ENCODE measurements at places on chromosomes 2 and 18.

DNA sequence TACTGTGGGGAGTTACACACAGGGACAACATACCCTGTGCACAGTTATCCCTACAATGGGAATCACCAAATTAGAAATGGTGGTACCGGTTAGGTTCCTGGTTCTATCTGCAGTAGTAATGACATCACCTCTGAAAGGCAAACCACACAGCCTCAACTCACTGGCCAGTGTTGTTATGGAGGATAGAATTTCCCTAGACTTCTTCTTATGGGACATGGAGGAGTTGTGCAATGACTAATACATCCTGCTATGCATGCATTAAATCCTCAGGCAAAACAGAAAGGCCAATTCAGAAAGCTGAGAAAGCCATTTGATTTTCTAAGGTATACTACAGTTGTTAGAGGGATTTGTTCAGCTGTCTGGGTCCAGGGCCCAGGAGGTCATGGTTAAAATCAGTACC, 439.3 kb downstream of the TMX3 start:
- DNase-seq, result no peak

- no peak for DNase-seq
Measured at GRCh38 chr2:201542291-201542690, 90.8 kb downstream of the STRADB start.

GRCh38 chr18:22311301-22311700, 106.4 kb downstream of the CTAGE1 start:
- no peak for DNase-seq

GRCh38 chr2:15912203-15912602, 28.1 kb upstream of the MYCN start:
- DNase-seq, result no peak

DNA sequence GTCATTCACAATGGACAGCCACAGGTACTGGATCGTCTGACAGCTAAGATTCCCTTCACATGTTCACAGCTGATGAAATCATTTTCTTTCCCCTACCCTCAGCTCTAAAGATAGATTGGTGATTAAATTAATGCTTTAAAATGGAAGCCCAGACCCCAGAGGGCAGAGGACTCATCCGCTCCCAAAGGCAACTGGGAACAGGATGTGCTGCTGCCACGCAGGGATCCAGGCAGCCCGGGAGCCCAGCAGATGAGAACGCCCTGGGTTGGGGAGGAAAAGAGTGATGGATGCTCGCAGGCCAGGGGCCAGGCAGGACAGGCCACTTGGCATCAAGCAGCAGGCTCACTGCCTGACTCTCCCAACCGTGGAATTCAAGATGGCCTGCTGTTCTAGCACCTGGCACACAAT, 41.3 kb downstream of the HDHD2 start:
- no peak for DNase-seq

- DNase-seq, result no peak
Measured at GRCh38 chr2:221255862-221256261, 316.2 kb downstream of the EPHA4 start.

GRCh38 chr2:109647636-109648035, 33.5 kb downstream of the SOWAHC start:
- DNase-seq, result no peak

GRCh38 chr18:41199212-41199611, 755.8 kb upstream of the PIK3C3 start:
- DNase-seq, result no peak

DNA sequence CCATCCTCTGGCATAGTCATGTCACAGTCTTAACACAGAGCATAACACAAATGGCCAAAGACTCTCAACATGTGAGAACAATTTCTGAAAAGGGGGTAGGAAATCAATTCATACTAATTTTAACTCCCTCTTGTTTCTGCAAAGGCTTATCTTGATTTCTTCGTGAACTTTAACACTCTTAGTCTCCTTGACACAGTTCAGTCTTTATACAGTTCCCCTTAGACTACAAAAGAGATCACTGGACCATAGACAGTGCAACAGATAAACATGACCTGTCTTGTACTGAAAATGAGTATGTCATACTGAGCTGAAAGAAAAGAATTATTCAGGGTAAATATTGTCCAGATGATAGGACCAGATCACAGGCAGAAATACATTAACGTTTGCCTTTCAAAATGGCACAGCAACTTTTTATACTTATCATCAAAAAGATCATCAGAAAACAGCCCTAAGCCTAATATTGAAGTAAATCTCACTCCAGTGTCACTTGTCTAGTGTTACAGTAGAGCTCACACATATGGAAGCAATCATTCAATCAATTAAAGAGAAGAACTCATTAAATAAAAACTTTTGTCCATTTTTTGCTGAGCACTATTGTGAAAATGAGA, 56.4 kb upstream of the VRK2 start:
- DNase-seq, result no peak

- peak; percentile 23 for DNase-seq
Measured at GRCh38 chr2:73886357-73886756, 6.5 kb upstream of the ACTG2 start.

DNA sequence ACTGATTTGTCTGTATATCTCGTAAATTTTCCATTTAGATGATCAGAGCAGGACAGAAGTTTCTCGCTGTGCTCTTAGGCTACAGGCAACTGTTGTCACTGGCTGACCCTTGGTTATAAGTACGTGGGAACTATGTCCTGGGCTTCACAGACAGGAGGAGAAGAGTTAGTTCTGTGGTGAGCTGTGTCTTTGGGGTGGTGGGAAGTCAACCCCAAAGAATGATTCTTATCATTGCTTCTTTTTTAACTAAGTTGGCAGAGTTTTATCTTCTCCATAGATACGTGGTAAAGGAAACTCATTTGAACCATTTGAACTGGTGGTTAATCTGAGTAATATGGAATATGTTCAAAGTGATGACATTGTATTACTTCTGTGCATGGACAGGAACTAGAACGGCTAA, 230.6 kb upstream of the EPAS1 start:
- DNase-seq, result no peak

DNA sequence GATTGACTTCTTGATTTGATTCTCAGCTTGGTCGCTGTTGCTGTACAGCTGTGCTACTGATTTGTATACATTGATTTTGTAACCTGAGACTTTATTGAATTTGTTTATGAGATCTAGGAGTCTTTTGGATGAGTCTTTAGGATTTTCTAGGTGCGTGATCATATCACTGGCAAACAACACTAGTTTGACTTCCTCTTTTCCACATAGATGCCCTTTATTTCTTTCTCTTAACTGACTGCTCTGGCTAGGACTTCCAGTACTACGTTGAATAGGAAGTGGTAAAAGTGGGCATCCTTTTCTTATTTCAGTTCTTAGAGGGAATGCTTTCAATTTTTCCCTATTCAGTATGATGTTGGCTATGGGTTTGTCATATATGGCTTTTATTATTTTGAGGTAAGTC, 101.3 kb downstream of the OSBPL1A start:
- DNase-seq, result no peak

DNA sequence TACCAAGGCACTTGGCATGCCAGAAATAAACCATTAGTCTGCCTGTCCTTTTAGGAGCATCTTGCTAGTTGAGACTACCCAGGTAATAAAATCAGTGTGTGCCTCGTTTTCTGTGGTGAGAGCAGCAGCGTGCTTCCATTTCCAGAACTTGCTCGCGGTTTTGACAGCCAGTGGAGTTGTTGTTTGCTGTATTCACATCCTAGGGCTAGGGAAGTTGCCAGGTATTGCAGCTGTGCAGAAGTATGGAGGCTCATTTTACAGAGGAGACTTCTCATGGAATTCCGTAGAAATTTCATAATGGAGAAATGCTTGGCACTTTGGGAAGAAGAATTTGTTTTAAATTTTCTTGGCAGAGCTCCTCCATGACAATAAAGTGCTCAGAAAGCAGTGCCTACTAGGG, 1355.1 kb upstream of the ZEB2 start:
- no peak for DNase-seq

- no peak for DNase-seq
Measured at GRCh38 chr18:30044496-30044895, 998.0 kb downstream of the DSC3 start.

- no peak for DNase-seq
Measured at GRCh38 chr2:141027221-141027620, 1103.6 kb downstream of the LRP1B start.

DNA sequence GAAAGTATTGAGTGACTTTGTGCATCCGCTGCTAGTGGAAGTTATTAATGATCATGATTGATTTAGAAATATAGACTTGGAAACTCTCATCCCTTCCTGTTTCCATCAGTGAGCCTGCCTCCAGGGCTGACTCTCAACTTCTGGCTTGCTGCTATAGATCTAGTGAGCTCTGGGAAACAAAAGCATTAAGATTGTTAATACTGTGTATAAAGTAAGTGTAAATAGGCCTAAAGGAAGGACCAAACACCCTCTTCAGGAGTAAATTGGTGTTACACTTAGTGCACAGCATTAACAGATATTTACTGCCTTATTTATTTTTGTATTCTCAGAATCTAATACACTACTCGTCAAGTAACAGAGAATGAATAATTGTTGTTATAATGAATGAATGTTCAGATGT, 285.6 kb downstream of the THSD7B start:
- no peak for DNase-seq

GRCh38 chr2:65662654-65663432, 230.4 kb upstream of the SPRED2 start:
- DNase-seq, result no peak

DNA sequence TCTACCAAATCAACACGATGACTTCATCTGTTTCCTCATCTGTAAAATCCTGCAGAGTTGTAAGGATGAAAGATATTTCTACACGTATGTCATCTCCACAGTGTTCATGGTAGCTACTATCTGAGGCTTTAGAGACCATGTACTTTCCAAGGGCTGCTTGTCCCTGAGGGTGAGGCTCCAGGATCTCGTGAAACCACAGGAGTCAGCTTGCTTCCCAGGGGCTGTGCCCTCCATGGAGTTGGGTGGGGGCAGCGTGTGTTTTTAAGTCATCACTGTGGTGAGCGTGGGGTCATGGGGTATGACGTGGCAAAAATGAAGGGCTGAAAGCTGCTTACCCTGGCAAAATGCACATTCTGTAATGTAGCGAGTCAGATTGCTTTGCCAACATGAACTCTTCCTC, 81.6 kb downstream of the ASAP2 start:
- no peak for DNase-seq

GRCh38 chr2:181937473-181937872, 45.9 kb downstream of the ITPRID2 start:
- DNase-seq, result no peak

DNA sequence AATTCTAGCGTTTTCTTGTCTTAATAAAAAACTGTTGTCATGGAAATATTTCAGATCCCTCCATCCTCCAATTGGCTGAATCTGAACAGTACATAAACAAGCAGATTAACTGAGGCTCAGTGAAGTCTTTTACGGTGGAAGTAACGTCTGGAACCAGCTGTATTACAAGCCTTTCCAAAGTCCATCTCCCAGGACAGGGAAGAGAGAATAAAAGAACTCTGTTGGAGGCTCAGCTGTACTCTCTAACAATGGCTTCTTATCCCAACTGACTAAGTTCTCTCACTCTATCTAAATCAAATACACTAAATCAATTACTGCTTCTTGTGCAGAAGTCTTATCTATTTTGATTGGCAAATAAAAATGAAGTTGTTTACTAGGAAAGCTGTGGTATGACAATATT, 19.9 kb upstream of the NEDD4L start:
- no peak for DNase-seq

GRCh38 chr18:49819823-49820671, 6.7 kb upstream of the ACAA2 start:
- no peak for DNase-seq

- no peak for DNase-seq
Measured at GRCh38 chr2:18436503-18437005, 123.9 kb downstream of the RDH14 start.

DNA sequence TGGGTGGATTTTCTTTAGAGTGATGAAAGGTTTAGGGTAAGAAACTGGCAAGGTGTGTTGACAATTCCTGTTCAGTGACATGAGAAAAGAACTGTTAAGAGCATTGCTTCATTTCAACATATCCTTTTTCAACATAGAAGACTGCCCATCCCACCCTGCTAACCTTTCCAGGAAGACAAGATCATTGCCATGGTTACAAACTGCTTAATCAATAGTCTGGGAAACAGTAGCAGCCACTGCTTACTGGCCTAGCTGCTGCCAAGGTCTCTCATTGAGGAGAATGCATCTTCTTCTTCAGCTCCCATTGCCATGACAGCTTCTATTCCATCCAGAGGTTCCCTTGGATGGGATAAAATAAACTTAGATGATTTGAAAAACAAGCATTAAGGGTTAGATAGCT, 212.1 kb downstream of the LRRTM1 start:
- DNase-seq, result no peak

DNA sequence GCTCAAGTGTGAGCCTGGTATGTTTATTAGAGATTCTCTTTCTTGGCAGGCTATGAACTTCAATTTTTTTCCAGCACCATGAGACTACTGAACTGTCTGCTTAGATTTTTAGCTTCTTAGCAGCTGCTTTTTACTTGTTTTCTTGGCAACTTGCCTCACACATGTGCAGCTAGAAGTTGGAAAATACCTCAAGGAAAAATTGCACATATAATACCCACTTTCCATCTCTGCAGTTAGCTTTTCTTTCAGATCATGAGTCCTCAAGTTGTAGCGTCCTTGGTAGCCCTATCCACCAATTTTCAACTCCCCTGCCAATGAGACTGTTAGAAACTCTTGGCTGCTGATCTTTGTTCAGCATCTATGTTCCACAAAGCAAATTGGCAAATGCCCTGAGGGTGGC, 302.1 kb downstream of the HRH4 start:
- no peak for DNase-seq

DNA sequence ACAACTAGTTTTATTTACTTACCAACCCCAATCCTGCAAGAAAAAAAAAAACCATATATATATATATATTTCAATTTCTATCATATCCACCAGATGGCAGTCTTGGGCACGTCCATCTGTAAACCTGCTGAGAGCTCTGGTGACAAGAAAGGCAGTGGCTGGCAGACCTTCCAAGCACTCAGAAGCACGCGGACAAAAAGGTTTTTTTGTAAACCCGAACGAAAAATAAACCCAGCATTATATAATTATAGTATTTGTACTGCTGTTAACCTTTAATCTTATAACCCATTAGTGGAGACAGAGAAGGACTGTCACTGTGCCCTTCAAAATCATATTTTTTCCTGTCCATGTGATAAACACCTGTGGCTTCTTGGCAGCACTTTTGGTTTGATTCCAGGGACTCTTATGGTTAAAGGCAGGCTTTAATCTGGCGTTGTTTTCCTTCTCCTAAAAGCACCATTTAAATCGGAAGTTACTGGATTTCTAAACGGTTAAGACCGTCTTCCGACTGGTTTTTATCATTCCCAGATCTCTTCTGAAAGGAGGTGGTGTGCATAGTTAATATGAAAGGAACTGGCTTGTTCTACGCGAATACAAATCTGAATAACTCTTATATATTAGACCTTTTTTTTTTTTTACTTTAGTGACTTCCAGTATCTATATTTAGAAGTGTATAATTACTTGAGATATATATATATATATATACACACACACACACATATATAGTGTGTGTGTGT, 31.0 kb upstream of the SLC3A1 start:
- peak; percentile 26 for DNase-seq

GRCh38 chr2:61855318-61855613, 1.4 kb upstream of the FAM161A start:
- DNase-seq, result no peak

- DNase-seq, result no peak
Measured at GRCh38 chr2:181255651-181256050, 201.5 kb upstream of the ITGA4 start.

Data from stimulated activated CD8-positive, alpha-beta memory T cell treated with anti-CD3 and anti-CD28 coated beads, Interleukin-2, amount 100 ng/mL, for 48 hours (primary cell).